ENCODE measurements at places on chromosomes 7 and 10.

- DNase-seq, result no peak
Observed at GRCh38 chr7:24580283-24580946, 7.2 kb downstream of the PALS2 start.

GRCh38 chr7:140390466-140391190, 7.7 kb downstream of the SLC37A3 start:
- DNase-seq, result no peak

- DNase-seq, result no peak
Observed at GRCh38 chr10:58237014-58237834, 30.5 kb downstream of the IPMK start.

DNA sequence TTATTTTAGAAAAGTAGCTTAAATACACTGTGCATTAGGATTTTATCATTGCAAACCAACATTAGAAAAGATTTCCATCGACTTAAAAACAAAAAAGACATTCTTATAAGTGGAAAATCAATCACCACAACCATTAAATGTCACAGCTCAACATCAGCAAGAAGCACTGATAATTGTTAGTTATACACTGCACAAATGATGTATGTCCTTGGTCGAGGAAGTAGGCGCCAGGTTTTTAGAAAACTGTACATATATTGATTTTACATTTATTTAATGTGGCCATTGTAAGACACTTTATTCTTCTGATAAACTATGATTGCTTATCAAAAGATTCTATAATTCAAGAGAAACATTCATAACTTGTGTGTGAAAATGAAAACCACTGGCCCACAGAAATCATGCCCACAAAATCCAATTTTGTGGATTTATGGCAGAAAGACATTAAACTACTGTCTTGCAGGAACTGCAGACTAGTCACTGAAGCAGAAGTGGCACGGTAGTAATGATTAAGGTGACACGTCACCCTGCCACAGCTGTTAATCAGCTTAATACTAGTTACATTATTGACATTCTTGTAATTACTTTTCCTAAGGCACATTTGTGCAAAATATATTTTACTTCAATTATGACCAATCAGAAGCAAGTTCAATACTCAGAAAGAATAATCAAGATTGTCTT, 79.4 kb downstream of the VPS41 start:
- no peak for DNase-seq

DNA sequence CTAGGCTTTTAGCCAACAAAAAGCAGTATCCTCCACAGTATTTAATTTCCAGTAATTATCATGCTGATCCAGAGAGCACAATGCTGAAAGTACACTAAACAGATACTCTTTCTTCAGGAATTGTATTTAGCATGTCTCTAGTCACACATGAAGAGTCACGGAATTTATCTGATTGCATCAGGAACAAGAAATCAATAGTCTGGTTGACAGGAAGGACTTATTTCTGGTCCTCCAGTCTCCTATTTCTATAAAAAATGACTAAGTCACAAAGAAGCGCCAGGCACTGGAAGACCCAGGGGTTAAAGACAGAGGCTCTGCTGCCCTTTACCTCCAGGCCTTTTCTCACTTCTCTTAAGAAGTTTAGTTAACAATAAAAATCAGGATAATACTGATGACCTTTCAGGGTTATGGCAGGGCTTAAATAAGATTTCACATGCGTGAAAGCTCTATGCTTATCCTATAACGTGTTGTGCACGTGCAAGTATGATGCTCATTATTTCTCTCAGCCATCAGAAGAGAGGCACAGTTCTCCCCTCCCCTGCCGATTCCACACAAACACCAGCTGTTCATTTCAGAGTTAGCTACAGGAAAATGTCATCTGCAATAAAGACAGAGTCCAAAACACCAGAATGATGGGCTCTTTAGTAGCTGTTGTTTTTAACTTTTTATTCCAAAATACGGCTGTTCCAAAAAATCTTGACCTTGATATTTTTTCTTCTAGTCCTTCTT, 36.9 kb downstream of the SLC26A4 start:
- DNase-seq, result no peak

Measured in CD4-positive, alpha-beta memory T cell (primary cell).